Renal cortical epithelial cell (primary cell): ENCODE measurements at places on chromosomes 6 and 20. TPM values are rescaled to one million over a fixed set of nuclear protein-coding genes. Genes with fewer than 3 reads are reported as not detected.

DNA sequence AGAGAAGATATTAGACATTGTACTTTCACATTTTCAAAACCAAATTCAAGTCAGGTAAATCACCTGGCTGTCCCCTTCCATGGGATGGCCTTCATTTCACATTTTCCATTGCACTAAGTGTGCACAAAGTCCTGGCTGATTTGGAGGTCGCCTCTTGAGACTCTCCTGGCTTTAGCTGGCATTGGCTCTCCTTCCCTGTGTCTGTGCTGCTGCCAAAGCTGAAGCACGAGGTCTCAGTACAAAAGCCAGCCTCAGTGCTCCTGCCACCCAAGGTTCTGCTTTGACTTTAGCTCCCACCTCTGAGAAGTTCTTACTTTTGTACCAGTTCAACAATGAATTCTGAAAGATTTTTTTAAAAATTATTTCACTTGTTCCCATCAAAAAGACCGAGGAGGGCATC, 289.2 kb upstream of the CNR1 start:
- no peak for DNase-seq

GRCh38 chr6:127462376-127462775, 3.2 kb upstream of the KIAA0408 start:
- DNase-seq = no peak

The DDX43 gene
- 1.1 and 1.4 TPM in 2 replicates for total RNA-seq

The TUBB2A gene
- total RNA-seq = 75.8 and 193 TPM in 2 replicates

The TCF21 gene
- not detected in 2 replicates for total RNA-seq
